Non-pigmented ciliary epithelial cell (primary cell): ENCODE measurements at places on chromosomes 3 and 15.

- DNase-seq, result no peak
Observed at GRCh38 chr15:56492791-56493555, 28.0 kb upstream of the MNS1 start.

DNA sequence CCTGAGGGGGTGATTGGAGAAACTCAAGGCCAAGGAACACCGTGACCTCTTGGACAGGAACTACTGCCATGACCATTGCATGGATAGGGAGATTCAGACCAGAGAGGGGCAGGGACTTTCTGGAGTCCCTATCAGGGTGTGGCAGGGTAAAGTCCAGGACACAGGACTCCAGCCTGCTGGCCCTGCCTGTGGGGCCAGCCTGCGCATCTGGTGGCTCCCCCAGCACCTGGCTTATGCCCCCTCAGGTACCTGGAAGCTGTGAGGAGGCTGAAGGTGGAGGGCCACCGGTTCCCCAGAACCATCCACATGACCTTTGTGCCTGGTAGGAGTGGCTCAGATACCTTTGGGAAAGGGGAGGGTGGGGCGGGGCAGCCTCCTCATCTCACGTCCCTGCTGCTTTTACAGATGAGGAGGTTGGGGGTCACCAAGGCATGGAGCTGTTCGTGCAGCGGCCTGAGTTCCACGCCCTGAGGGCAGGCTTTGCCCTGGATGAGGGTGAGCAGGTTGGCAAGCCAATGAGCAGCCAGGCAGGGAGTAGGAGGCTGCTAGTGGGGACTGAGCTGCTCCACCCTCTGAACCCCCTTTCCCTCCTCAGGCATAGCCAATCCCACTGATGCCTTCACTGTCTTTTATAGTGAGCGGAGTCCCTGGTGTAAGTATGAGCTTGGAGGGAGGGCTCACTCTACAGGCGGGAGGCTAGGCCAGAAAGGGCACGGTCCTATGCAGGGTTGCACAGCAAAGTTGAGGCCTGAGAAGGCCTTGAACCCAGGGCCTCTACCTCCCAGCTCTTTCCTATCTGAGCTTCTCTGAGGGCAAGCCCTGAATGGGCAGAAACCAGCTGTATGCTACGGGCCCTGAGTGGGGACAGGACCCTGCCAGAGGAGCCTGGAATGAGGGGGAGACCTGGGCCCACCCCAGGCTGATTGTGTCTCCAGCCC lies 2.9 kb downstream of the ACY1 start:
- no peak for DNase-seq

DNA sequence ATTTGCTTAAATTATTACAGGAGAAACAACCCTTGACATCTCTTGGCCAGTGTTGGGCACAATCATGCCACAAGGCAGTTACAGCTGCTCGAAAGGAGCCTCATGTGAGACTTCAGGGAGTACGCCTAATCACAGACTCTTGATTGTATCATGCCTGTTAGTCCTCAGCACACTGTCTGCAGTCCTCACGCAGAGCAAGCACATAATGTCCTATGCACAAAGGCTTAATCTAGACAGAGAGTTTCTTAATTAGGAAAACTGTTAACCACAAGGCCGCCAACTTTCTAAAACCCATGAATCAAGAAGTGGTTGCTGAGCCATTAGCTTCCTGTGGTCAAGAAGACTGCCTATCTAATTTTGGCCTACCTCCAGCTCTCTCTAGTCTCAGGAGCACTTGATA lies 172.0 kb downstream of the UNC13C start:
- no peak for DNase-seq

DNA sequence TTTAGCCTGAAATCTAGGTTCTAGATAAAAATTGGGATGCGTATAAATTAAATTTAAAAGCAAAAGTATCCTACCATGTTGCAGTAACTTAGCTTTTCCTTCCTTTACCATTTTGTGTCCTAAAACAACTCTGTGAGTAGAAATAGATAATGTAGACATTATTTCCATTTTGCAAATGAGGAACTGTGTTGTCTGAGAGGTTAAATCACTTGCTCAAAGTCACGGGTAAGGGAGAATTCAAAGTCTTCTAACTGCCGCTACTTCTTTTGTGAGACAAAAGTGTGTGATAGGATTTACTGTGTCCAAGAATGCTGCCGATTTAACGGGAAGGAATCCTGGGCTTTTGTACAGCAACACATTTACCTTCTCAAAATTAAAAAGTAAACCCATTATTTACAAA lies 40.7 kb downstream of the MYO1E start:
- no peak for DNase-seq

GRCh38 chr3:8470801-8471200 lies 30.8 kb upstream of the LMCD1 start:
- DNase-seq, result no peak

DNA sequence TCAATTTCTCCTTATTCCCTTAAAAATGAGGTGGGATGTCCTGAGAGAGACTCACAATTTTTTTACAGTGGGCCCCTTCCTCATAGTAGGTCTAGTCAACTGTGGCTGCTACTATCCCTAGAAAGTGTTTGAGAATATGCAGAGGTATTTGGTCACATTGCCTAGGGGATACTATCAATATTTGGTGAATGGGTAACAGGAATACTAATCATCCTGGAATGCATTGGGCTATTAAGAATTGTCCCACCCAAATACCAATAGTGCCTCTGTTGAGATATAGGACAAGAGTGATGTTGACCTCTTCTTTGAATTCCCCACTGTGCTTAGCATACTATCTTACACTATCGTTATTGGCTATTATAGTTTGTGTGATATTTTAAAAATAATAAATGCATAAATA lies 389.4 kb downstream of the DIPK2A start:
- no peak for DNase-seq

DNA sequence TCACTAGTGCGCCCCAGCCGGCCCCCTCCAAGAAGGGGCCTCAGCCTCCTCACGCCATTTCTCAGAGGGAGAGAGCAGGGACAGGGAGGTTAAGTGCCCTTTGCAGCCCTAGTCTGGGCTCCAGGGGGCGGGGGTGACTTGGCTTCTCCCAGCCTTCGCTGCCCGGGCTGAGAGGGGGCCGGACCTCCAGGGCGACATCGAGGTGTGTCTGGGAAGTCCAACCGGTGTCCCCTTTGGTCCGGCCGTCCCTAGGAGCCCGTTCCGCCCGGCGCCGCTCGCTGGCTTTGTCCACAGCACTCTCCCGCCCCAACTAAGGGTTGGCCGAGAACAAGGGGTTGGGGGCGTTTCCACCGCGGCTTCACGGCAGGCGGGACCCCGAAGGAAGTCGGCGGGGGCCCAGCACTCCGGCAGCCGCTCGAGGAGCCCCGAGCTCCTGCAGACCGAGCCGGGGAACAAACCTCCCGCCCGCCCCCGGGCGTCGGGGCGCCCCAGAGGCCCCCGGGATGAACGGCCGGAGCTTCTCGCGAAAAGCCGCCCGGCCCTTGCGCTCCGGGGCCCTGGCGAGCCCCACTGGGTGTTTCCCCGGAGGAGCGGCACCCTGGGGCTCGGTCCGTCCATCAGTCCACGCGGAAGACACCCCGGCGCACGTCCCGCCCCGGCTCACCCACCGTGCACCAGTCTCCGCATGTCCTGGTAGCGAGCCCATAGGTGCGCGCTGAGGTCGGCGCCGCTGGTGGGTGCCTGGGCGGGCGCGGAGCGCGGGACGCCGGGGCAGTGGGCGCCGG lies 627 bp downstream of the NT5DC2 start:
- DNase-seq, result no peak

- DNase-seq, result no peak
Observed at GRCh38 chr3:178082326-178082906, 453.8 kb upstream of the KCNMB2 start.

- no peak for DNase-seq
Observed at GRCh38 chr3:128195369-128195768, 42.1 kb downstream of the EEFSEC start.
